Activated T-cell treated with anti-CD3 and anti-CD28 coated beads, Interleukin-2, amount 50 U/mL, for 48 hours (primary cell): ENCODE measurements at places on chromosomes 12 and 14.

- no peak for DNase-seq
Observed at GRCh38 chr12:96878704-96879103, 28.4 kb upstream of the NEDD1 start.

DNA sequence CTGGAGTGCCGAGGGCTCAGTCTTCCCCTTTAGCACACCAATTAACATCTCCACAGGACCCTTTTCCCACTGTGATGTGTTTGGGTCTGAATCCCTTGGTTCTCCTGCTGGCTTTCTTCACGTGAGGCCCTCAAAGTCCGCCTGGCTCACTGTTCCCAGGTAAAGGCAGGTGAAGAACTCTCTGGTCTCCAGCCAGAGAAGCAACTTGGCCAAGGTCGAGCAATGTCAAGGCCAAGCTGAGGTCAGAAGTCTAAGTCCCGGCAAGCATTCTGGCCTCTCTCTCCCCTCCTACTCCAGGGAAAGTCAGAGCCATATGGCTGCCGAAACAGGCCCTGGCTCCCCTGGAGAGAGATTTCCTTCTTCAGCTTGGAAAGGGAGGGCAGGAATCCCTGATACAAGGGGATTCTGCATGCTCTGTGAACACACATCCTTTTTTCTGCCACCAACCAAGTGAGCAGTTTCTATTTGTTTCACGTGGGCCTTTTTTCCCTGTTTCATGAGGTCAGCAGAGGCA, 61.4 kb upstream of the ESRRB start:
- no peak for DNase-seq

GRCh38 chr14:78302841-78303240, 132.7 kb downstream of the NRXN3 start:
- no peak for DNase-seq

GRCh38 chr12:15896867-15897266, 14.3 kb upstream of the DERA start:
- DNase-seq = no peak
